ENCODE measurements at places on chromosomes 4 and X.
A peak's percentile ranks its signal among the peaks of the same experiment; 100 is the strongest.

- no peak for DNase-seq
These were observed 445.5 kb downstream of the PCDH10 start for GRCh38 chr4:133594390-133595207.

GRCh38 chrX:153969125-153969903, 2.3 kb downstream of the HCFC1 start:
- no peak for DNase-seq

DNA sequence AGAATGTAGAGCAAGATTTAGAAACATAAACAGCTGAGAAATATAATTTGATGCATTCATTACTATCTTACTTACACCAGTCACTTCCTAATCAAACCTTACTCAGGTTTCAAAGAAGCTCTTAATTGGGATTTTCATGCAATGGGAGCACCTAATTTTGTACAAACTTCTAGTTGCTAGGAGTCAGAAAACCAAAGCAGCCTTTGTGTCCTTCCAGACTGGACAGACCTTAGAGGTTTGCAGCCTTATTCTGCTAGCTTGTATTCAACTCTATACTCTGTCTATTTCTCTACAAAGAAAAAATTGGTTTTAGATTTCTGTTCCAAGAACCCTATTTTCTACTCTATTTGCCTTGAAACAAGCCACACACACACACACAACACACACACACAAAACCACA, 19.4 kb downstream of the GABRA2 start:
- no peak for DNase-seq

- no peak for DNase-seq
These were observed 229.6 kb upstream of the PGRMC2 start for GRCh38 chr4:128517096-128517738.

- DNase-seq: peak; percentile 10
These were observed 608 bp downstream of the TAF1 start for GRCh38 chrX:71366674-71367256.

GRCh38 chr4:46804781-46805413, 104.1 kb downstream of the COX7B2 start:
- DNase-seq: no peak

DNA sequence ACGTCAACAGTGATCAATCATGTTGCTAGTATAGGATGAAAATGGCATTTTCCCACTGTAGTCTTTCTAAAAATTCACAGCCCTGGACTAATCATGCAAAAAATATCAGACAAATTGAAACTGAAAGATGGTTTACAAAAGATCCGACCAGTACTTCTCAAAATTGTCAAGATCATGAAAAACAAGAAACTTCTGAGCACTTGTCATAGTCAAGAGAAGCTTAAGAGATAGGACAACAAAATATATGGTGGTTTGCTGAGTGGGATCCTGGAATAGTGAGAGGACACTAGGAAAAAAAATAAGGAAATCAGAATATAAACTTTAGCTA, 101.1 kb downstream of the NAA11 start:
- DNase-seq: no peak

DNA sequence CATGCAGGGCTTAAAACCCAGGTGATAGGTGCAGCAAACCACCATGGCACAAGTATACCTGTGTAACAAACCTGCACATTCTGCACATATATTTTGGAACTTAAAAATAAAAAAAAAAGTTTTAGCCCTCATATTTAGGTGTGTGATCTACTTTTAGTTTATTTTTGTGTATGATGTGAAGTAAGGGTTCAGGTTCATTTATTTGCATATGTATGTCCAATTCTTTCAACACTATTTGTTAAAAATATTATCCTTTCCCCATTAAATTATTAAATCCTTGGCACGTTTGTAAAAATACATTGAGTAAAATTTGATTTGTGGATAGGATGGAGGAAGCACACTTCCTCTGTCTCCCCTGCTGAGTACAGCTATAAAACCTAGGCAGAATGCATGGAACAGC, 12.9 kb downstream of the RAB39B start:
- no peak for DNase-seq

GRCh38 chr4:7169134-7169533, 23.2 kb upstream of the SORCS2 start:
- DNase-seq: no peak

- peak; percentile 26 for DNase-seq
These were observed 17.0 kb upstream of the AP1AR start for GRCh38 chr4:112214390-112215264.

DNA sequence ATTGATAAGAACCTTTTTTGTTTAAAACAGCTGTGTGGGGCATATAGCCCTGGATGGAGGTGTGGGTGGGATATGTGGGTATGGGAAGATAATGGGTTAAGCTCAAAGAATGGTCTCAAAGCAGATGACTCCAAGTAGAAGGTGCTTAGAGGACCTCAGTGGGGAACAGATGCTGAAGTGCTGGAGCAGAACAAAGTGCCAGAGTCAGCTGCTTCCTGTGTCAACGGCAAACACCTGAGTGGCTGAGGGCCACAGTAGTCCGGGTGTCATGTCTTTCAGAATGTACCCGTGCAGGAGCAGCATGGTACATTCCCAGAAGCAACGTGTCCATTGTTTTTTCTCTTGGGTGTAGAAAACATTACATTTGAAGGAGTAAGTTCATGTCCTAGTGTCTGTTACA, 210.6 kb downstream of the CCNG2 start:
- no peak for DNase-seq

DNA sequence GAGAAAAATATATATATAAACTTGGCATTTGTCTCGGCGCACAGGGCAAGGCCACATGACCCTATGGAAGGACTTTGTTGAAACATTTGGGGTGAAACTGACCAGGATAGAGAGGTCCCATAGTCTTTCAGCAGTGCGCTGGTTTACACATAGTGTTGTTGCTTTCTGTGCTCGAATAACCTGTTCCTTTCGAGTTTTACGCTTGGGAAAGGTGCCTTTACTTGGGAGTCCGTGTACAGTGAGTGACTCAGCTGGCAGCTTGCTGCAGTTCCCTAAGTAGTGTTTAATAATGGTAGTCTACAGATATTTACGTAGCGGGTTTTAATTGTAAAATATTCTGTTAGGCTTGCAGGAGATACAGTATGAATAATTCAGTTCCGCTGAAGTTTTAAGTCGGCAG, 578 bp downstream of the APOOL start:
- no peak for DNase-seq

DNA sequence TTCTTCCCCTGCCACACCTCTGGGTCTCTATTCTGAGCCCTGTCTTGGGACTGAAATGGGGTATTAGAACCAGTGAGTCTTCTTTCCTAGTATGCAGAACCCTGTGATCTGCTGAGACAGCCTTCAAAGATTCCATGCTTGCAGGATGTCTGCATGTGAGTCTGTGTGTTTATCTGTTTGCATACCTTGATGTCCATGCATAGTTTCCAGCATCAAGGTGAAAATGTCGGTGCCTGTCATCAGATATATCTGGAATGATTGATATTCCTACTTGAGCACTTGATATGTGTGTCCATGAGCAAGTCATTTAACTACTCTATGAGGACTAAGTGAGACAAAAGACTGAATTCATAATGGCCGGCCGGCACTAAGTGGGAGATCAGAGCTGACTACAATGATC, 117.0 kb upstream of the HS3ST1 start:
- DNase-seq: no peak

GRCh38 chr4:23422878-23423277, 467.0 kb downstream of the PPARGC1A start:
- DNase-seq: no peak

DNA sequence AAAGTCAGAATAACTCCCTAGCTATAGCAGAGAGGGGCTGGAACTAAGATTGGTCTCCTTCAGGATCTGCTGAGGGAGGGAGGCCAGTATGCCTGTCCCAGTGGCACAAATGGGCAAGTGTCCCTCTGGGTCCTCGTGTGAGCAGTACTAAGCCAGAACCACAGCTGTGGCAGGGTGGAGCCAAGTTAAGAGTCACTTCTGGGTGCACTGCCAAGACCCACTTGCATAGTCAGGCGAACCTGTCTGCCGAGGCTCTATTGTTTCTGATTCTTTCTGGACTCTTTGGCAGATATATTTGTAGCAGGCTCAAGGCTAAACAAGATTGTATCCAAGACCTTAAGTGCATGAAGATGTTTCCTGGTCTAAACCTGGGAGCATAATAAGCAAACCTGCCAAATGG, 1123.7 kb upstream of the POU3F4 start:
- no peak for DNase-seq

DNA sequence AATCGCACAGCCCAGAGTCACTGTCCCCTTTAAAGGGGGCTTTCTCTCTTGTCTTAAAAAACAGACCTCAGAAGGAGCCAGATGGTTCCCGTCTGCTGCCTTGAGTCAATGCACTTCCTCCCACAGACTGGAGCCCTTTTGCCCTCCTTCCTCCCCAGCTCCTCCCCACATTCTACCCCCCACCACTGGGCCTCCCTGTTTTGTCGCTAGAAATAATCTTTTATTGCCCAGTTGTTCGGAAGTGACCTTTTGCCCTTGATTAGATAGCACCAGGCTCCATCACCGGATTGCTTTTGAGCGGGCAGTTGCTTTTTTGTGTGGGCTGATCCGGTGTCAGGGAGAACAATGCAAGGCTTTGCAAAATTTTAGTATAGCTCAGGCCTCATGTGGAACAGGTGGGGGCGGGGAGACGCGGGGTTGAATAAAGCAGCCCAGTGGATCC, 47.7 kb downstream of the SPRY1 start:
- no peak for DNase-seq

DNA sequence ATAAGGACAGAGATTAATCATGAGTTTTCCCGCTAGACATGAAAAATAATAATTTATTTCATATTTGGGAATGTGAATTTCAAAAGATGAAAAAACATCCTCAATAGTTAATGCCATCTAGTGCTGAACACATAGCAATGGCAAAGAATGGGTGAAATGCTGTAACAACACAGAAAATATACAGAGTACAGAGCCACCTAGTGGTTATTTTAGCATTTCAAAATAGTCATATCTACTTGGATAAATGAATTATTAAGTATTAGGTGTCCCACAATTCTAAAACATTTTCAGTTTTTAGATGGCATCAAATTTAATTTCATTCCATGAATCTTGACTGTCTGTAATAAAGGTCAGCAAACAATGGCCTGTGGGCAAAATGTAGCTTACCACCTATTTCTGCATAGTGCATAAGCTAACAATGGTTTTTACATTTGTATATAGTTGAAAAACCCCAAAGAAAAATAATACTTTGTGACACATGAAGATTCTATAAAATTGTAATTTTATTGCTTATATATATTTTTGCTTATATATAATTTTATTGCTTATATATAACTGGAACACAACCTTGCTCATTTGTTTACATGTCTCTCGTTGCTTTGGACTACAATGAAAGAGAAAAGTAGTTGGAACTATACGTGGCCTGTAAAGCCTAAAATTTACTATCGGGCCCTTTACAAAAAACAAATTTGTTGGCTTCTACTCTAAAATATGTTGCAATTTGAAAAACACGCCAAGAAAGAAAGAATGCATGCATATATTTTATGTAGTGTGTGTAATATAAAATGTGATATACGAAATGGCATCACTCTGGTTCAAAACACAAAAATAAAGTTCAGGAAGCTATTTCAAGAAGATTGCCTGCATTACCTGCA, 99.1 kb upstream of the FAM47C start:
- DNase-seq: no peak

DNA sequence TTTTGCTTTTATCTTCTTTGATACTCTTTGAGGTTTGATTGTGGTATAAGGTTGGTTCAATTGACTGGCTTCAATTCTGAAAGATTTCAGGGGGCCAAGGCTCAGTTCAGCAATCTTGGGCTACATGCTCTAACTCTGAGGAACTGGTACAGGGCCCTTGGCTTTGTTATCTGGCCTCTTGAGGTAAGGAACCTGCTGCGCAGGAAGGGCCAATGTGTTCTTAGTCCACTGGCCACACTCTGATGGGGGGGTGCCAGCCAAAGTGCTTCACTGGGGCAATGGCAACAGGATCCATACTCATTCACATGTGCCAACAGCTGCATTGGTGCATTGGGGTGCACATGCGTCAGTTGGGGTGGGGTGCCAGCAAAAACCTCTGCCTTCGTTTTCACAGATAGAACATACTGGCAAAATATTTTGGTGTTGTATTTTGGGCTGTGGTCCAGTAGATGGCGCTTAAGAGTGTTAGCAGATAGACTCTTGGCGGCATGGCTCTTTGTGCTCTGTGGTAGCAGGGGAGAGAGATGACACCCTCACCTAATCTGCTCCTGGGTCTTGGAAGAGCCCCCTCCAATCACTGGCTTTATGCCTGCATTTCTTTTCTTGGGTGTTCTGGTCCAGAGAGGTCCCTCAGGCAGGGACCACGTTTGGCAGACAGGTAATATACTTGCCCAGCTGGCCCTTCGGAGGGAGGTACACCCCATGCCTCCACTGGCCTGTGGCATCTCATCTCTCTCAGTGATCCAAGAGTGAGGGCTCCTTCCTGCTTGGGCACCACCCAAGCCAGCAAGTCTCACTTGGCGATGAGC, 42.9 kb downstream of the NDST3 start:
- DNase-seq: no peak

GRCh38 chrX:103697687-103698086, 11.2 kb upstream of the MORF4L2 start:
- no peak for DNase-seq

- DNase-seq: no peak
These were observed 263.8 kb downstream of the INPP4B start for GRCh38 chr4:142582340-142582739.

DNA sequence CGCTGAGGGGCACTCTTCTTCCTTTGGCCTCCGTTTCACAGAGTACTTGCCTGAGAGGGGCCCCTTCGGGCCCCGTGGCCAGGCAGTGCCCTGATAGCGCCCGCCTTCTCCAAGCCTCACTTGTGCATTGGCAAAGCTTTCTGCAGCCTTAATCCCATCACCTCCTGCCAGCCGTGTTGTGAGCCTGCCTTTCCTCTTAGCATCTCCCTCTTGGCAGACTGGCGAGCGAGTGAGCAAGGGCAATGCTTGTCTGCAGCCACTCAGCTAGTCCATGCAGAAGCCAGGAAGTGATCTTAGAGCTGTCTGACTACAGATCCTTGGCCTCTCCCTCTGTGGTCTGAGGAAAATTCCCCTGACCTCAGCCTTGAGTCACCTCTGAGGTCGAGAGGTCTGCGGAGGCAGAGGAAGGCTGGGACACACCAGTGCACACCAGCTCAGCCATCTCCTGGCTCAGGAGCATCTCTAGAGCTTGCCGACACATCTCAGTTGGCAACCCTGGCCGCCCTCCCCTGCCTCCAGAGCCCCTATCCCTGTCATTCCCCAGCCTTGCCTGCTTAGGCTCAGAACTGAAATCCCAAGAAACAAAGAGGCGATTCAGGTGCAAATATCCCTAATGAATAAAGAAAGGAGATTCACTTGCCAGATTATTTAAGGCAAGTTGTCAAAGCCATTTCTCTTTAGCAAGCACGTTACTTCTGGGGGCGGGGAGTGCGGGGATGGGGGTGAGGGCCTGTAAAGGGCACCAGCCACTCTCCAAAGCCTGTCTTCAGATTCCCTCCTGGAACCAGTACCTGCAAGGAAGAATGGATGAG, 143.5 kb upstream of the MAMLD1 start:
- DNase-seq: no peak

- DNase-seq: no peak
These were observed 19.3 kb upstream of the HTRA3 start for GRCh38 chr4:8250227-8250626.

GRCh38 chrX:154092371-154092770, 5.1 kb downstream of the MECP2 start:
- no peak for DNase-seq
